ENCODE measurements at places on chromosomes 11 and 22.

DNA sequence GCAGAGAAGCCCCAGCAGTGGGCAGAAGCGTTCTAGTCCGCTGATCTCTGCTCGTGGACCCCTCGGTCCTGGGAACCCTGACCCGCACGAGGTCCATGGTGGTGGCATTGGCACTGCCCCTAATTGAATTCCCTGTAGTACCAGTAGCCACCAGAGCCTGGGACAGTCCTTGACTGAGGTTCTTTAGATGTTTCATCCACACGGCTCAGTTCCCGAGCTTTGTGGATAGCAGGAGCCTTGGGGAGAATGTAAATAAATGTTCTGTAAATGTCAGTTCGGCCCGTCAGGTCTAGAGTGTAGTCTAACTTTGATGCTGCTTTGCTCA is 39.4 kb upstream of the SEPTIN5 start:
- DNase-seq = no peak

- no peak for DNase-seq
Observed at GRCh38 chr11:67614730-67615714, 8.3 kb downstream of the NDUFV1 start.

DNA sequence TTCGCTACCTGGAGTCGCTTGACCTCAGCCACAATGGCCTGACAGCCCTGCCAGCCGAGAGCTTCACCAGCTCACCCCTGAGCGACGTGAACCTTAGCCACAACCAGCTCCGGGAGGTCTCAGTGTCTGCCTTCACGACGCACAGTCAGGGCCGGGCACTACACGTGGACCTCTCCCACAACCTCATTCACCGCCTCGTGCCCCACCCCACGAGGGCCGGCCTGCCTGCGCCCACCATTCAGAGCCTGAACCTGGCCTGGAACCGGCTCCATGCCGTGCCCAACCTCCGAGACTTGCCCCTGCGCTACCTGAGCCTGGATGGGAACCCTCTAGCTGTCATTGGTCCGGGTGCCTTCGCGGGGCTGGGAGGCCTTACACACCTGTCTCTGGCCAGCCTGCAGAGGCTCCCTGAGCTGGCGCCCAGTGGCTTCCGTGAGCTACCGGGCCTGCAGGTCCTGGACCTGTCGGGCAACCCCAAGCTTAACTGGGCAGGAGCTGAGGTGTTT is 12.8 kb downstream of the TSKU start:
- no peak for DNase-seq

- DNase-seq = no peak
Observed at GRCh38 chr22:25281675-25282345, 62.4 kb downstream of the CRYBB2 start.

GRCh38 chr11:111922803-111923202 is 4.1 kb downstream of the C11orf52 start:
- DNase-seq = no peak

- DNase-seq = no peak
Observed at GRCh38 chr11:121394785-121395184, 57.3 kb upstream of the SORL1 start.

DNA sequence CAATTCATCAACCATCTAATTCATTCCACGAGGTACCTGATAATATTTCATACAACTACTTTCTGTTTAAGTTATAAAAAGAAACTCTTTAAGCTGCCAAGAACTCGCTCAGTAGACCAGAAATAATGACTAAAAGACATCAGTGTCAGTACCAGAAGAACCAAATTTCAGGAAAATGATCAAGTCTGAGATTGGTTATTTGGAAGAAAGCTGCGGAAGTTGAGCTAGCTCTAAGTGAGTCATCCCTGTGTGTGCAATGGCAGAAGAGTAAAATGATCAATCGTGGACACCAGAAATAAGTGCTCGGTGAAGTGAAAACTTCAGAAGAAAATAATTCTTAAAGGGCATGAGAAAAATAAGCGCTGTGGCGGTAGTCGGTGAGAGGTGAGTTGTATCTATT is 933.2 kb upstream of the CHORDC1 start:
- DNase-seq = no peak

DNA sequence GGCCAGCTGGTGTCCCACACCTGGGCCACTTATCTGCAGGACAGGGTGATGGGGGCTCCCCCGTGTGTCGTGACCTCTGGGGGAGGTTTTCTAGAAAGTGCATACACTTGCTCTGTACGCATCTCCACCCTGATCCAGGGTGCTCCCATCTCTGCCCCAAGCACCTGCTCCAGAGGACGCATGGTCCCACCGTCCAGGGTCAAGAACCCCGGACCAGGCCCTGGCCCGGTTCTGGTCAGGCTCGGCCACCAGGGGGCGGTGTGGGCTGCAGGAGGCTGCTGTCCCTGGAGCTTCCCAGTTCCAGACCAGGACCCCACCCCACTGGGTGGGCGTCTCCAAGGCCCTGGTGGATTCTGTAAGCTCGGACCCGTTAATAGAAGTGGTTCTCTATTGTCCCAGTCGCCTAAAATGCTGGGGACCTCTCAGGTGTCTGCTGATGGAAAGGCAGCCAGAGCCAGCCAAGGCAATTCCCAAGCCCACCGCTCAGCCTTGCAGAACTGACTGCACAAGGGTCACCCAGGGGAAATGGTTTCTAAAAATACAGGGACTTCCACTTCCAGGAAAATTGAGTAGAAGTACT is 34.7 kb upstream of the SEPTIN5 start:
- DNase-seq = peak; percentile 7

DNA sequence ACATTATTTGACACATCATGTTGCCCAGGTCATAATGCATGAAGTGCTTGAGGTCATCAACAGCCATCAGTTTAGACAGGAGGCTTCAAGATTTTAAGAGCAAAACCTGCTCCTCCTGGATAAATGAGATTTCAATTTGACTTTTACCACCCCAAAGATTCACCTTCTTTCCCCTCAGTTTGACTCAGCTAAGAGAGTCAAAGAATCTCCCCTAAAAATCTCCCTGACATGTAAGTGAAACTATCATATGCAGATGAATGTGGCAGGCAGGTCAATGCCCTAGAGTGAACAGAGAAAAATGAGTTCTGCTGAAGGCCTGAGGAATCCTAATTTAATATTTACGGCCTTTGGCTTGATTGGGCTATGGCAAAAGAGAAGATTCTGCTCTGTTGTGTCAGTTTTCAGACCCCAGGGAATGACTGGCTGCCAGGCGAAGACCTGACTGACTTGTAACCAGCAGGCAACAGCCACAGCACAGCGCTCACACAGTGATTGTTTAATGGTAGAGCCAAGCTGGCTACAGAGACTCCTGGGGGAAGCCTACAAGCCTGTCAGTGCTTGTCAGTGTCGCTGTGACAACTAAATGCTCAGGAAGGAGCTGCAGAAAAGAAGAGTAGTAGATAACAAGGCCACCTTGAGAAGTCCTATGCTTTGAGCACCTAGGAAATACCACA is 491.2 kb upstream of the LRRC4C start:
- DNase-seq = no peak
